Breast epithelium (tissue), 4 donors: ENCODE measurements at places on chromosomes 6 and 20. TPM values are rescaled to one million over a fixed set of nuclear protein-coding genes. Genes with fewer than 3 reads are reported as not detected.

GRCh38 chr20:38805502-38805957, at the start of gene PPP1R16B:
Gene PPP1R16B (plus strand): TSS chr20:38805697. CDS start chr20:38835926, 30,229 bp downstream.
- no peak for DNase-seq

DNA sequence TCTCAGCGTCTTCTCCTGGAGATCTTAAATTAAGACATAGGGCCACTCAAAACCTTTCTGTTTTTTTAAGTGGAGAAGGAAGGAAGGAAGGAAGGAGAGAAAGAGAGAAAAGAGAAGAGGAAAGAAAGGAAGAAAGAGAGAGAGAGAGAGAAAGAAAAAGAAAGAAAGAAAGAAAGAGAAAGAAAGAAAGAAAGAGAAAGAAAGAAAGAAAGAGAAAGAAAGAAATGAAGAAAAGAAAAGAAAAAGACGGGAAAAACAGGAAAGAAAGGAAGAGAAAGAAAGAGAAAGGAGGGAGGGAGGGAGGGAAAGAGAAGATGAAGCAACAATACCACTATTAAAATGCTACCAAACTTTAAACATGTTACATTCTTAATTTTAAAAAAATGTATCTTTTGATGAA, 336.5 kb upstream of the ARID1B start:
- no peak for DNase-seq

DNA sequence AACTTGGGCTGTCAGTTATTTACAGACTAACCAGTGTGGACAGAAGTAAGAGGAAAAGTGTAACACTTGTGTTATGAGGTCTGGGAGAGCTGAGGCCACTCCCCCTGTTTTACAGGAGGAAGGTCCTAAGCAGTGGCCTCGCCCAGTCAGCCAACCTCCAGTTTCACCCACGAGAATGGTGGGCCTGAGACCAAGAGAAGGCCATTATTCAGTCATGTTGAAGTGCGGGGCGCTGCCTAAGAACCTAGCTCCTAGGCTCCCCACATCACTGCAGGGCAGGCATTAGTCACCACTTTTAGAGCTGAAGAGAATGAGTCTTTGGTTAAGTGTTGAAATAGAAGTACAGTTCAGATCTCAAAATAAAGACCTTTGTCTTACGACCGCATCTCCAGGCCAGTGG, 27.9 kb downstream of the CDYL start:
- DNase-seq, result no peak

GRCh38 chr6:126131246-126131645, 144.9 kb downstream of the TRMT11 start:
- no peak for DNase-seq

DNA sequence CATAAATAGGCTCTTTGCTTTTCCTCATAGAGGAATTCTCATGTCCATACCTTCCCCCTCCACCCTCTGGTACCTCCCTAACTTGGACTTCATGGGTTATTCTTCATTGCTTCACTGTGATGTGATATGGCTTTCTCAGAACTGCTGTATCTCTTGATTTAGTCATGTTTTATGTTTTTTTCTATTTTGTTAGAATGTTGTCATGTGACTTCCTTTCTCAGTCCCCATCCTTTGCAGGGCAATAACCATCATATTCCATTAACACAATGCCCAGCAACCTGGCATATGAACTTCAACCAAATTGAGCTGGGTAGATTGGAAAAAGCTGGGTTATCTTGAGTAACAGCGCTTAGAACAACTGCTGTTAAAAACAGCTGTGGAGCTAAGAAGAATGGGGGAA, 190.9 kb upstream of the PRSS16 start:
- DNase-seq, result no peak

DNA sequence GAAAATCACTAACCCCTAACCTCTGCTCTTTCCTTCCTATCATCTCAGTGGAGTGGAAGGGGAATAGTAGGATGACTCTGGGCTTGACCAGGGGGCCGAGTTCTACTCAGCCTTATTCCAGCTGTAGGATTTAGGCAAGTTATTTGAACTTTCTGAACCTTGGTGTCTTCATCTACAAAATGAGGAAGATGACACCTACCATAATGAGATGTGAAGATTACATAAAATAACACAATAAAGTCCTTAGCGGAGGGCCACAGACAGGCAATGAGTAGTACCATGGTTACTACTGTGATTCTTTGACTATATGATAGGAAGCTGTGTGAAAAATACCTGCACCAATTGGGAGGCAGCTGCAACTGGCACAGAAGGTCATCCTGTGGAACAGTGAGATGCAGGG, 53.6 kb upstream of the PIM1 start:
- no peak for DNase-seq

DNA sequence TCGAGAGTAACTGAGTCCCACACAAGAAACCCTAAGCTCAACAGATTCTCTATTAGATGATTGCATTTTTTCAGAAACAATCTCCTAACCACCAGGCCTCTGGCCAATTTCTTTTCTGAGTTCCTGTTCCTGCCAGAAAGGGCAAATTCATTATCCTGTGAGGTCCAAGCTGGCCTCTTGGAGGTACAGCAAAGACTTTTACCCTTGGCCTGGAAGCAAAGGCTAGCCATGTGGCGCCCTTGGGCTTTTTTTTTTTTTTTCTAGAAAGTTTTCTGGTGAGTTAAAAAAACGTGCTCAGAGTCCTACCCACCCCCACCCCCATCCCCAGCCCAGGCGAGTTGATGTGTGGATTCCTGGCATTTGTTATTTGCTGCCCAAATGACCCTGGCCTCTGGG, 59.0 kb upstream of the EEF1A1 start:
- DNase-seq, result no peak

DNA sequence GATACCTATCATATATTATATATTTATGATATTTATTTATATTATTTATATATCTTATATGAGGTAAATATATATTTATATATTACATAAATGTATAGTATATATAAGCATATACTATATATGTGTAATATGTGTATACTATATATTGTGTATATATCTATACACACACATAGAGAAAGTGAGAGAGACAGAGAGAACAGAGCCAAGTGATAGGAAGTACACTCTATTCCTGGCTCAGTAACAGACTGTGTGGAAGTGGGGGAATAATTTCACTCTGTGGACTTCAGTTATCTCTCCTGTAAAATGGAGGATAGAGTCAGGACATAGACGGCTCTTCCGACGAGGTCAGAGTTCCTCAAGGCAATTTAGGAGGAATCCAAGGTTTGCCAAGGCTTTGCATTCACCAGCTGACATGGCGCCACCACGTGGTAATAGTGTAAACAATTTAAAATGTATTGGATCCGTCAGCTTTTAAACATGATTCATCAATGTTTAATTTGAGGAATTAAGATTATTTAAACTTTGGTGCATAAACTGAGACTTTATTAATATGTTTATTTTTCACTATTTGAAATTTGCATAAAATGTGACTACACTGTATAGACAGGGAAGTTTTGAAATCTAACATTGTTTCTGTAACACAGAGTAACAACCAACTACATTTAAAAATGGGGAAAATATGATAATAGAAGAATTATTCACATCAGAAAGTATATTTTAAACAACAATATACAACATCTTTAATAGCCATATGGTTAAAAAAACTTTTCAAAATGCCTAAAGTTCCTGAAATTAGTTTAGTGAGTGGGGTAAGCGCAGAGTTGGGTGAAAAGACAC, 75.4 kb upstream of the TMEM244 start:
- DNase-seq, result no peak

GRCh38 chr20:59703046-59703445, 98.7 kb downstream of the PHACTR3 start:
- DNase-seq, result no peak

GRCh38 chr20:64133951-64134407, 26.6 kb upstream of the NPBWR2 start:
- DNase-seq, result no peak

GRCh38 chr20:44051661-44052000, 135.4 kb downstream of the JPH2 start:
- DNase-seq, result no peak

- no peak for DNase-seq
These were observed 4.3 kb downstream of the PFDN4 start for GRCh38 chr20:54212226-54212625.

- DNase-seq, result no peak
These were observed 1155.3 kb upstream of the GJE1 start for GRCh38 chr6:140977403-140977802.

GRCh38 chr20:227439-228105, 514 bp downstream of the DEFB129 start:
- no peak for DNase-seq

GRCh38 chr20:43262341-43262740, 72.6 kb upstream of the PTPRT start:
- DNase-seq, result no peak

- no peak for DNase-seq
These were observed 33.3 kb downstream of the ITCH start for GRCh38 chr20:34396408-34396807.

DNA sequence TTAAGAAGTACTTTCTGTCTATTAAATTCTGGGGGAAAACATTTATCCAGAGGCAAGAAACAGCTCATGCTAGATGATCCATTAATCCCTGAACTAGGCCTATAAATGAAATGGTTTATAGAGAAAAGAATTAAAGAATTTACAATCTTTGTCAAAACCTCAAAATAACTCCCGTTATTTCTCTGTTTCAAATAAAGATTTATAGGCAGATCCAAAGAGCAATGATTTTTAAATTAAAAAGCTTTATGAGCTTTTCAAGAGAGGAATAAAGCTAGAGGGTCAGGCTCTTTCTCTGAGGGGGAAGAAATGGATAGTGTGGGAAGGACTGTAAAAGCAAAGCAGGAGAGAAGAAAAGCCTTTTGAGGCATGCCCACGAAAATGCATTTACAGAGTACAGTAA, 82.5 kb upstream of the OGFRL1 start:
- DNase-seq, result no peak

GRCh38 chr6:56368491-56368890, 121.1 kb upstream of the COL21A1 start:
- no peak for DNase-seq

GRCh38 chr20:20491110-20491783, 123.3 kb downstream of the INSM1 start:
- no peak for DNase-seq

DNA sequence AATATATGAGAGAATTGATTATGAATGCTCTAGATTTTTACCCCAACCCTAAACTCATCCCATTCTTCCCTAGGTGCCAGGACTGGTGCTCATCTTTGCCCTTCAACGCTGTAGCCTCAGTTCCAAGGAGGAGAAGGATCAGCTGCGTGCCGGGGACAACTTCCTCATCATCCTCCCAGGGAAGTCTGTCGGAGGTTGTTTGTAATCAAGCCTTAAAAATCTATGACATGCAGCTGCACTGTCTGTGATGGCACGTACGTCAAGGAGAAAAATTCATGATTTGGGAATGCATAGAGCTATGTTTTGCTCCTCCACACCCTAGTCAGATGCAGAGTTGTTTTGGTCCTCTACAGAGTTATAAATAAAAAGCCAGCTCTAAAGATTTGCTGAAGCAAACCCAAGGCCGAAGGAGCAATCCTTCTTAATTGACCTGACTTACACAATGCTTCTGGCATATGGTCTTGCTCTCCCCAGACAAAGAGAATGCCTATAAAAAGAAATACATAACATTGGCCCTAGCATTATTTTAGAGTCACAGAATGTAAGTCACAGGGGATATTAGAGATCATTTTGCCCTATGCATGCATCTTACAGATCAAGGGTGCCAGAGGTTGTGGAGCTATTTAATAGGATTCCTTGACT, 244.2 kb downstream of the HIVEP2 start:
- no peak for DNase-seq

- DNase-seq, result no peak
These were observed 239.1 kb downstream of the HDGFL1 start for GRCh38 chr6:22808466-22808865.

DNA sequence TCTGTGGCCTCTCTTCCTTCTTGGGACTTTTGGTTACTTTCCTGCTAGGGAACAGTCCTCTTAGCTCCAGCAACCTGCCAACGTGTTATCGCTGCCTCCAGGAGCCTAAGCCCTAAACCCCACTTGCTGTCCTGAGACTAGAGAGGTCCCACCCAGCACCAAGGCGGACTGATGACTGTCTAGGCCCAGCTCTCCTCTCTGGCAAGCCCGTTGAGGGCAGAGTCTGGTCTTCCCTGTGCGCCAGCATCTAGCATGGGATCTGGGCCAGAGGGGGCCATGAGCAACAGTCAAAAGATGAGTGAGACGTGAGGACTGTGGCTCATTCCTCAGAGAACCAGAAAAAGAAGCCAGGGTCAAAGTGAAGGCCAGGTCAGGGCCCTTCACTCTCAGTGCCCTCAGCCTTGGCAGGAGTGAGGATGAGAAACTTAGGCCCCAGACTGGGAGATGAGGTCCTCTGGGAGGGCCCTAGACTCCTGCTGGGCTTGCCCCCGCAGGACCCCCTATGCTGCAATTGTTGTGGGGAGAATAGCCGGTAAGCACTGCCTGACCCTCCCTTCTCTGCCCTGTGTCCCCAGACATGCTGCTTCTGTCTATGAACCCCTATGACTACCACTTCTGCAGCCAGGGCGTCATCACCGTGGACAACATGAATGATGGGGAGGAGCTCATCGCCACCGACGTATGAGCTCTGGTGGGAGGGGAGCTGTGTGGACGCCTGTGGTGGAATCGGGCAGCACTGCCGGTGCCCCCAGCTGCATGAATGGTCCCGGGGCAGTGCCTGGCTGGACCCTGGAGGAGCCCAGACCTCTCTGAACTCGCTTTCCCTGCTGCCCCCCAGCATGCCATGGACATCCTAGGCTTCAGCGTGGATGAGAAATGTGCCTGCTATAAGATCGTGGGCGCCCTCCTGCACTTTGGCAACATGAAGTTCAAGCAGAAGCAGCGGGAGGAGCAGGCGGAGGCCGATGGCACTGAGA, 30.9 kb downstream of the MYH7B start:
- DNase-seq, result no peak

DNA sequence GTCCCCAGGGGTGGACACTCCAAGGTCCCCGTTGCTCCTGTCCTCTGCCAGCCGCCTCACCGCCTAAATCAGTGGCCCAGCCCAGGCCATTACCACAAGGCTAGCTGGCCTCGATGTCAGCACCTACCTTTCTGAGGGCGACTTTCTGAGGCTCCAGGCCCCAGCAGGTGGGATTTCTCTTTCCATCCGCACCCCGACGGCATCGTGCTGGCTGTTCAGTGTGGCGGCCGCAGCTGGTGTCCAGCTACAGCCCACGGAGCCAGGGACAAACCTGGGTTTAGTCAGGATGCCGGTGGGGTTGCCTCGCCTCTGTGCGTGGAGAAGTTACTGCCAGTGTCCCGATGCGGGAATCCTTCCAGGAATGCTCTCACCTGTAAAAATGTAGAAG, 60.8 kb downstream of the ERMARD start:
- DNase-seq, result no peak

GRCh38 chr20:62104791-62105345, 17.4 kb upstream of the LSM14B start:
- no peak for DNase-seq

TPD52L1 gene
- 266 TPM for total RNA-seq

KCNQ2 gene
- not detected for total RNA-seq

AVP gene
- total RNA-seq, result not detected

SERAC1 gene
- total RNA-seq, result 9.2 TPM

EPB41L1 gene
- 66.4 TPM for total RNA-seq

PRSS16 gene
- total RNA-seq, result 31.0 TPM

PRL gene
- not detected for total RNA-seq

SSTR4 gene
- total RNA-seq, result not detected

NKX2-4 gene
- not detected for total RNA-seq

FBXO5 gene
- 4.0 TPM for total RNA-seq

GLO1 gene
- 113 TPM for total RNA-seq

SAMD10 gene
- total RNA-seq, result 2.8 TPM

ETV7 gene
- total RNA-seq, result 0.98 TPM

PLTP gene
- total RNA-seq, result 405 TPM

CALHM6 gene
- 2.3 TPM for total RNA-seq
